Activated CD4-positive, alpha-beta memory T cell treated with anti-CD3 and anti-CD28 coated beads, Interleukin-2, amount 10 ng/mL, durations not matched to agents 7 days and 5 days (primary cell): ENCODE measurements at places on chromosomes 16 and 17. TPM values are rescaled to one million over a fixed set of nuclear protein-coding genes. Genes with fewer than 3 reads are reported as not detected.
A peak's percentile ranks its signal among the peaks of the same experiment; 100 is the strongest.

The IL17C gene
- 0.23 TPM for total RNA-seq

The ZSCAN10 gene
- total RNA-seq, result 0.15 TPM

The MYO19 gene
- 87.2 TPM for total RNA-seq

The ITGA2B gene
- total RNA-seq, result 0.71 TPM

The RBFOX1 gene
- not detected for total RNA-seq

The TPSAB1 gene
- not detected for total RNA-seq

The CES4A gene
- total RNA-seq, result 39.3 TPM

The PRKCB gene
- 81.4 TPM for total RNA-seq

The SEZ6L2 gene
- 0.08 TPM for total RNA-seq

The HOXB8 gene
- not detected for total RNA-seq

The PLD6 gene
- total RNA-seq, result 6.3 TPM

The CFAP119 gene
- total RNA-seq, result 4.1 TPM

The ERN2 gene
- total RNA-seq, result not detected

GRCh38 chr16:55403464-55403863, 75.5 kb upstream of the MMP2 start:
- H3K27ac ChIP-seq, result no peak overlapping the region
- no peaks in the 10 kb centered on the region for H3K4me1 ChIP-seq
- no peak overlapping the region for H3K4me3 ChIP-seq
- DNase-seq, result no peak

- H3K27me3 ChIP-seq, result no peaks in the 10 kb centered on the region
- peaks cover 36% of the 10 kb centered on the region for H3K36me3 ChIP-seq
Measured at GRCh38 chr16:75105306-75106061, 11.1 kb downstream of the LDHD start.

DNA sequence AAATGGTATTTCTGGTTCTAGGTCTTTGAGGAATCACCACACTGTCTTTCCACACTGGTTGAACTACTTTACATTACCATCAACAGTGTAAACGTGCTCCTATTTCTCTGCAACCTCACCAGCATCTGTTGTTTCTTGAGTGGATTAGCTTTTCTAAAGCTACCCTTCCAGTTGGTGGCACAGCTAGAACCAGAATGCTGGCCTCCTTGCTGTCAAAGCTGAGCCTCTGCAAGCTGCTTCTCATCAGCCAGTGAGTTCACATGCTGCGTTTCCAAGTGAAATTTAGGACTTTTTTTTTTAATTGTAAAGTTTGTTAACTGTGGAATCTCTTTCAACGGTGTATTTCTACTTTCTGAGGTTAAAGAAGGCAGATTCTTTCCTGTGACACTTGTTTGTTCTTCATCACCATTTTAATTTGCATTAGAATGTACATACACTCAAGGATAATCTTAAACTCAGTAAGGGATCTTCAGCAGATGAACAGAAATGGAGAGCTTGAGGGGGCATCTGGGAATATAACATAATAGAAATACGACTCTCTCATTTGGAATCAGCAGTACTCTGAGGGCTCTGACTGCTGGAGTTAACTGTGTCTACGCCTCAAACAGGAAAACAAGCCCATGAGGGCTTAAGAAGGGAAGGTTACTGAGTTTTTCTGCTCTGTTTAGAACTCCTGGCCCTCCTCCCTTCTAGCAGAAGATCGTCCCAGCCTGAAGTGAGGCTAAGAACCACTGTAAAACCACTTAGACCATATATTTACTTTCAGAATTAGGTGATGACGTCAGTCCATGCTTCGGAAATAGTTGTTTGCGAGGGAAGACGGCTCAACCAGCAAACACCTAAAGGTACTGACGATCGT, 148.4 kb upstream of the FAM20A start:
- no peaks in the 10 kb centered on the region for H3K27me3 ChIP-seq
- H3K27ac ChIP-seq, result no peak overlapping the region
- no peaks in the 10 kb centered on the region for H3K4me1 ChIP-seq

DNA sequence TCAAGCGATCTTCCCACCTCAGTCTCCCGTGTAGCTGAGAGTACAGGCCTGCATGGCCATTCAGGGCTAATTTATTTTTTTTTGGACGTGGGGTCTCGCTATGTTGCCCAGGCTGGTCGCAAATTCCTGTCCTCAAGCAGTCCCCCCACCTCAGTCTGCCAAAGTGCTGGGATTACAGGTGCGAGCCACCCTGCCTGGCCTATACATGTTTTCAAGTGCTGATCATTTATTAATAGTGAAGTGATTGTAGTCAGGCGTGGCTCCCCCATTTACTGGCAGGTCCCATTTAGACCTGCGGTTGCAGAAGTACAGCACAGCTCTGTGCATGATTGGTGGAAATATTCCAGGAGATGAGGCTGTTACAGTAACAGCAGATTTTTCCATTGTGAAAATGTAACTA, 8.4 kb downstream of the FOXK2 start:
- no peak overlapping the region for H3K27ac ChIP-seq
- H3K4me3 ChIP-seq, result no peak overlapping the region
- H3K4me1 ChIP-seq, result peaks cover 47% of the 10 kb centered on the region
- H3K36me3 ChIP-seq, result peaks cover 23% of the 10 kb centered on the region
- DNase-seq, result no peak

- H3K4me1 ChIP-seq, result no peaks in the 10 kb centered on the region
- DNase-seq, result no peak
- H3K27me3 ChIP-seq, result no peaks in the 10 kb centered on the region
- no peaks in the 10 kb centered on the region for H3K36me3 ChIP-seq
- H3K4me3 ChIP-seq, result no peak overlapping the region
- no peak overlapping the region for H3K27ac ChIP-seq
Measured at GRCh38 chr17:9859781-9860180, 34.1 kb downstream of the GLP2R start.

GRCh38 chr17:56172517-56172982, 19.3 kb downstream of the ANKFN1 start:
- no peak for DNase-seq
- H3K4me1 ChIP-seq, result no peaks in the 10 kb centered on the region
- no peak overlapping the region for H3K4me3 ChIP-seq
- no peak overlapping the region for H3K27ac ChIP-seq

GRCh38 chr17:17570140-17570797, 21.2 kb downstream of the PEMT start:
- no peaks in the 10 kb centered on the region for H3K4me1 ChIP-seq
- H3K4me3 ChIP-seq, result no peak overlapping the region
- DNase-seq, result no peak
- no peaks in the 10 kb centered on the region for H3K27me3 ChIP-seq
- no peak overlapping the region for H3K27ac ChIP-seq

GRCh38 chr17:18190628-18191235, 7.1 kb downstream of the ALKBH5 start:
- peaks cover 57% of the 10 kb centered on the region for H3K4me1 ChIP-seq
- H3K27ac ChIP-seq, result no peak overlapping the region
- H3K4me3 ChIP-seq, result no peak overlapping the region

- peak overlapping the region; percentile 55 for H3K27ac ChIP-seq
- DNase-seq, result no peak
- H3K36me3 ChIP-seq, result peaks cover 64% of the 10 kb centered on the region
- H3K4me3 ChIP-seq, result peak overlapping the region; percentile 46
- peaks cover 11% of the 10 kb centered on the region for H3K27me3 ChIP-seq
Measured at GRCh38 chr17:74206332-74206818, 2.9 kb downstream of the RPL38 start.

GRCh38 chr17:63029541-63029940, 63.5 kb downstream of the TANC2 start:
- H3K4me1 ChIP-seq, result no peaks in the 10 kb centered on the region
- no peaks in the 10 kb centered on the region for H3K36me3 ChIP-seq
- no peak overlapping the region for H3K27ac ChIP-seq
- DNase-seq, result no peak

DNA sequence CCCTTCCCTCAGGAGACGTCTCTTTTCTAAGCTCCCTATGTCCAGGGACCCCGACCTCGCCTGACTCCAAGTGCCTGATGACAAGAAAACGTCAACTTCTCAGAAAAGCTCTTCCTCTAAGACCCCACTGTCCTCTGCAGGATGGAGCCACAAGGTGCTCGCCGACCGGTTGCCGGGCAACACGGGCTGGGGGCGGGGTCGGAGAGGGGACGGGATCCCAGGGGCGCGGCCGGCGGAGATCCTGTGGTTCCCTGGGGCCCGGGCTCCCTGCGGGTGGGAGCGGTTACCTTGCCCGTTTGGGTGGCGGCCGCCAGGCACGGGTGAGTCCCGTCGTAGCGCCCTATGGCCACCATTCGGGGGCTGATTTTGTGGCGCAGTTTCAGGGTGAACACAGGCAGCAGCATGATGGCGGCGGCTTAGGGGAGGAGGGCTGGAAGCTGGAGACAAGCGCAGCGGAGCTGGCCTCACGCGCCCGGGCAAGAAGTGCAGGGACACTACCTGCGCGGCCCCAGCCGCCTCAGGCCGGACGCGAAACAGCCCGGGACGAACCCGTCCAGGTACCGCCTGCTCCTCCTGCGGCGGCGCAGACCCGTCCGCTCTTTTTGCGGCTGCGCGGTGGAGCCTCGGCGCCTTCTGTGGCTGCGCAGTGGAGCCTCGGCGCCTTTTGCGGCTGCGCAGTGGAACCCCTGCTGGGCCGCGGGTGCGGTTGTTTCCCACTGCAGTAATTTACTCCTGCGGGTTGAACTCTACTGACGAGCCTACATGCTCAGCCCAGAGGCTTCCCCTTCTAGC, at the start of gene BBS2:
Gene BBS2 (minus strand): TSS at position 566 of the 792 bp plus-strand sequence. CDS start 162 bp downstream, at position 404.
- no peaks in the 10 kb centered on the region for H3K36me3 ChIP-seq
- peak; percentile 88 for DNase-seq
- H3K27me3 ChIP-seq, result no peaks in the 10 kb centered on the region
- peak within 1 kb of the TSS; percentile 63 for H3K27ac ChIP-seq

DNA sequence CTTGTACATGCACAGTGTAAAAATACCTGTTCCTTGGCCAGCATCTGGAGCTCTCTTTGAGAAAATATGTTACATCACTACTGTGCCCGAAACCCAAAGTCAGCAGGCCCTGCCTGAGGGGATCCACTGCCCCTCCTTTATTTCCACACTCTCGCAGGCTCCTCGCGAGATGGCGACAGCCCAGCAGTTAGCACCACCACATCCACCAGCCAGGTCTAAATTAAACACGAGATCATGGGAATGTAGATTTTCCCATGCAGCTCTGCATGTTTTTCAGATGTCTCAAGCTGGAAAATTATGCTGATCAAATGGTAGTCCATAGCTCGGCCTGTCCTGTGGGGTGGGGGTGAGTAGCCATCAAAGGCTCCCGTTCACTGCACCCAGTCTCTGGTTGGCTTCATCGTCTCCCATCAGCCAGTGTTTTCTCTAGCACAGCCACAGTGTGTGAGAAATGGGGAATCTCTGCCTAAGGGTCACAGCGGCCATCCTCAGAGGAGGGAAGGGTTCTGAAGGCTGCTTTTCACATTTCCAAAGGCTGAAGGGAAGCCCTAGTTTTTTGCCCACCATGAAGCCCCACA, 34.7 kb downstream of the EPN2 start:
- H3K36me3 ChIP-seq, result no peaks in the 10 kb centered on the region
- peaks cover 5% of the 10 kb centered on the region for H3K27me3 ChIP-seq
- no peak overlapping the region for H3K4me3 ChIP-seq
- no peak overlapping the region for H3K27ac ChIP-seq
- peaks cover 19% of the 10 kb centered on the region for H3K4me1 ChIP-seq

DNA sequence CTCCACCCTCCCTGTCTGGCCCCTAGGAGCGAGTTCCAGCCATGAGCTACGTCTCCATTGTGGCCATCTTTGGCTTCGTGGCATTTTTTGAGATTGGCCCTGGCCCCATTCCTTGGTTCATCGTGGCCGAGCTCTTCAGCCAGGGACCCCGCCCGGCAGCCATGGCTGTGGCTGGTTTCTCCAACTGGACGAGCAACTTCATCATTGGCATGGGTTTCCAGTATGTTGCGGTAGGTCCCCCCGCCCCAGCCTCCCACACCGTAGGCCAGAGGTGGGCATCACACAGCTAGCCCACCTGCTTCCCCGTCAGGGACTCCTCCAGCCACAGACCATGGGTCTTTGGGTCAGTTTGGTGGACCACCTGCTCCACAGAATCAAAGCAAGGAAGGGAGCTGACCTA, 4.2 kb downstream of the SLC2A4 start:
- H3K27ac ChIP-seq, result no peak overlapping the region
- no peak overlapping the region for H3K4me3 ChIP-seq
- H3K36me3 ChIP-seq, result no peaks in the 10 kb centered on the region
